ENCODE measurements at places on chromosomes 2 and 18.

GRCh38 chr18:23578067-23578701 lies 8.1 kb downstream of the NPC1 start:
- H3K27me3 ChIP-seq = no peaks in the 10 kb centered on the region
- peaks cover 9% of the 10 kb centered on the region for H3K4me1 ChIP-seq
- H3K4me3 ChIP-seq = no peak overlapping the region
- DNase-seq = no peak
- H3K36me3 ChIP-seq = no peaks in the 10 kb centered on the region

DNA sequence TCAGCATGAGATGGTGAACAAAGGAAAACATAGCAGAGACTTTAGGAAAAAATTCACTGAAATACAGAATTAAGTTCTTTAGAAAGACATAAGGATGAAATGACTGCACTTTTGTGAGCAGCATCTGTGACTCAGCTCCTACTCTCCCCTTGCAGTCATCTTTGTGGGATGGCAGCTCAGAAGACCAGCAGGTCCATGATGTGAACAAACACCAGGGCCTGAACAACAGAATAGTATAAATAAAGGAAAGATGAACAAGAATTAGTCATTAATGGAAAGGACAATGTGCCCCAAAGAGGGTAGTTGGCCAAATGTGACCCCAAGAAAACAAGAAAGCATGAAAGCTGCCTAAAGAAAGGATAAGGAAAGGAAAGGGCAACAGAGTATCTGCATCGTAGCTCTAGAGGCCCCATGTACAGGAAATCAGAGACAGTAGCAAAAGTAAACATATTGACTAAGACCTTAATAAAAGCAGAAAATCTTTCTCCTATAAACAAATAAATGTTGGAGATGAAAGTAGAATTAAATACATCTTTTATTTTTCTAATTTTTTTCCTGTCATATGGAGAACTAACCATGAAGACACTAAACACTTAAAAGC lies 318.0 kb downstream of the ZEB2 start:
- H3K4me1 ChIP-seq = no peaks in the 10 kb centered on the region
- no peaks in the 10 kb centered on the region for H3K36me3 ChIP-seq
- no peak for DNase-seq
- H3K27me3 ChIP-seq = no peaks in the 10 kb centered on the region

- no peaks in the 10 kb centered on the region for H3K4me1 ChIP-seq
- H3K4me3 ChIP-seq = no peak overlapping the region
- no peaks in the 10 kb centered on the region for H3K27me3 ChIP-seq
- H3K36me3 ChIP-seq = no peaks in the 10 kb centered on the region
- H3K27ac ChIP-seq = no peak overlapping the region
Measured at GRCh38 chr2:3667151-3667631, 9.2 kb downstream of the ALLC start.

DNA sequence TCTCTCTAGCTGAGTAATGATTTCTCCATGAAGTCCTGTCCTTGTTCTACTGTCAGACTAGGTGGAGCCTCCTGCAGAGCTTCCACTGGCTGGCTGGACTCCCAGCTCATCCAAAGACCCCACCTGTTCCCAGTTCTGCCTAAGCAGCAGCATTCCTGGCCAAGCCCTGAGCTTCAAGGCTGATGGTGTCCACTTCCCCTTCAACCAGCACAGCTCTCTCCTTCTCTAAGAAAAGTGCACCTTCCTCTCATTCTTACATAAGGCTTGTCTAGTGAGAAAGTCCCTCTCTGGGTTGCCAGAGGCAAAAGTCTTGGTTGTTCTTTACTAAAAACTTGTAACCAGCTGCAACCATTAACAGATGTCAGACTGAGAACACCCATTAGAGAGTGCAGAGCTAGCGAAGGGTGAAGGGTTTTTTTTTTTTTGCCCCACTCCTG lies 58.9 kb downstream of the CXCR4 start:
- H3K27me3 ChIP-seq = no peaks in the 10 kb centered on the region
- no peaks in the 10 kb centered on the region for H3K36me3 ChIP-seq
- H3K4me1 ChIP-seq = no peaks in the 10 kb centered on the region
- no peak overlapping the region for H3K27ac ChIP-seq
- no peak for DNase-seq
- no peak overlapping the region for H3K4me3 ChIP-seq

- no peak overlapping the region for H3K4me3 ChIP-seq
- H3K27me3 ChIP-seq = no peaks in the 10 kb centered on the region
- no peaks in the 10 kb centered on the region for H3K36me3 ChIP-seq
- DNase-seq = no peak
Measured at GRCh38 chr2:25397777-25398176, 56.1 kb upstream of the DNMT3A start.

DNA sequence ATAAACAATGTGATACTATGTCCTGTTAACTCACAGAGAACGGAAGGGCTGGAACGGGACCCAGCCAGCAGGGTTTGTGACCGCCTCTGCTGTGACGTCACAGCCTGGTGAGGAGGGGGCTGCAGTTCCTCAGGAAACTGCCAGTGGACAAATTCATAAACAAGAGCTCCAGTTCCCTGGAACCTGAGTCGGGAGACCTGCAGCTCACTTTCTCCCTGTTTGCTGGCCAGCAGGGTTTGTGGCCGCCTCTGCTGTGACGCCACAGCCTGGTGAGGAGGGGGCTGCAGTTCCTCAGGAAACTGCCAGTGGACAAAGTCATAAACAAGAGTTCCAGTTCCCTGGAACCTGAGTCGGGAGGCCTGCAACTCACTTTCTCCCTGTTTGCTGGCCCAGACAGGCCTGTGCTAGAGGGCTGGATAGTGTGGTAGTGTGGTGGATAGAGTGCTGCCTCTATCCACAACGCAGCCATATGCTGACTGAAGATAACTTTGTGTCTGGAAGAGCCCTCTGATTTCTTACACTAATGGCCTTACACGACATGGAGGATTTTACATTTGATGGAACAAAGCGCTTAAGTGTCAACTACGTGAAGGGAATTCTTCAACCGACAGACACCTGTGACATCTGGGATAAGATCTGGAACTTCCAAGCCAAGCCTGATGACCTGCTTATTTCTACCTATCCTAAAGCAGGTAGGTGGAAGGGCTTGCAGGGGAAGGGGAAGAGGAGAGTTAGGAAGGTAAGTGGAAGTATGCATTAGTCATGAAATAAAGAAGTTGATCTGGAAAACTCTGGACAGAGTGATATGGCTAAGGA lies at the start of gene SULT1C4:
Gene SULT1C4 (plus strand): TSS at position 140 of the 816 bp plus-strand sequence. CDS start 384 bp downstream, at position 524.
- H3K4me1 ChIP-seq = no peaks in the 10 kb centered on the region
- H3K27me3 ChIP-seq = no peaks in the 10 kb centered on the region
- DNase-seq = no peak
- H3K4me3 ChIP-seq = peak within 1 kb of the TSS; percentile 56
- no peaks in the 10 kb centered on the region for H3K36me3 ChIP-seq
- peak within 1 kb of the TSS; percentile 51 for H3K27ac ChIP-seq

- no peaks in the 10 kb centered on the region for H3K27me3 ChIP-seq
- DNase-seq = no peak
- H3K4me3 ChIP-seq = no peak overlapping the region
- no peaks in the 10 kb centered on the region for H3K36me3 ChIP-seq
- no peak overlapping the region for H3K27ac ChIP-seq
- H3K4me1 ChIP-seq = peaks cover 4% of the 10 kb centered on the region
Measured at GRCh38 chr2:98726735-98727368, 4.1 kb downstream of the MGAT4A start.

GRCh38 chr2:66805016-66805865 lies 370.3 kb downstream of the MEIS1 start:
- no peaks in the 10 kb centered on the region for H3K4me1 ChIP-seq
- H3K36me3 ChIP-seq = no peaks in the 10 kb centered on the region
- no peaks in the 10 kb centered on the region for H3K27me3 ChIP-seq

All from ascending aorta (tissue), 2 donors.